Astrocyte (in vitro differentiated cells and primary cell): ENCODE measurements at places on chromosomes 4 and X. TPM values are rescaled to one million over a fixed set of nuclear protein-coding genes. Genes with fewer than 3 reads are reported as not detected.
A peak's percentile ranks its signal among the peaks of the same experiment; 100 is the strongest.

The SLC6A14 gene
- not detected in 2 replicates for total RNA-seq

The RAB41 gene
- total RNA-seq: not detected in 2 replicates

The DDIT4L gene
- total RNA-seq: 0.14 and 1.5 TPM in 2 replicates

The UGT2B17 gene
- not detected in 2 replicates for total RNA-seq

DNA sequence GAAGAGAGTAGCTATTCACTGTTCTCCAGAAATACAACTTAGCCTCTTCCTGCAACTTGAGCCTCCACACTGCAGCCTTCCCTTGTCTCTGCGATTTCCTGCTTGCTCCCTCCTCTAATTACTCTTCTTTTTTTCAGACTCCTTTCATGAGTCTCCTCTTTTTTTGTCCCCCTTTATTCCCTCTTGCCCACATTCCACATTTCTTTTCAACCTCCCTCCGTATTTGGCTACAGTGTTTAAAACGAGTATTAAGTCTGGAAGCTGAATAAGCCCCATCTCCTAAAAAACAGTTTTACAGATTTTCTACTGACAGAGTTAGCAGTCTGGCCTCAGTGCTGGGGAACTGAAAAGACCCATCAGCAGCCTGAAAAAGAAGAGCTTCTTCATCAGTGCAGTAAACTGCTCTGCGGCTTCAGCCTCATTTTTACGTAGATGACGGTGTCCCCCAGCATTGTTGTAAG is 141.5 kb downstream of the TENM3 start:
- DNase-seq: peak; percentile 42

- no peak for DNase-seq
Measured at GRCh38 chr4:188341428-188341827, 202.2 kb downstream of the TRIML1 start.

DNA sequence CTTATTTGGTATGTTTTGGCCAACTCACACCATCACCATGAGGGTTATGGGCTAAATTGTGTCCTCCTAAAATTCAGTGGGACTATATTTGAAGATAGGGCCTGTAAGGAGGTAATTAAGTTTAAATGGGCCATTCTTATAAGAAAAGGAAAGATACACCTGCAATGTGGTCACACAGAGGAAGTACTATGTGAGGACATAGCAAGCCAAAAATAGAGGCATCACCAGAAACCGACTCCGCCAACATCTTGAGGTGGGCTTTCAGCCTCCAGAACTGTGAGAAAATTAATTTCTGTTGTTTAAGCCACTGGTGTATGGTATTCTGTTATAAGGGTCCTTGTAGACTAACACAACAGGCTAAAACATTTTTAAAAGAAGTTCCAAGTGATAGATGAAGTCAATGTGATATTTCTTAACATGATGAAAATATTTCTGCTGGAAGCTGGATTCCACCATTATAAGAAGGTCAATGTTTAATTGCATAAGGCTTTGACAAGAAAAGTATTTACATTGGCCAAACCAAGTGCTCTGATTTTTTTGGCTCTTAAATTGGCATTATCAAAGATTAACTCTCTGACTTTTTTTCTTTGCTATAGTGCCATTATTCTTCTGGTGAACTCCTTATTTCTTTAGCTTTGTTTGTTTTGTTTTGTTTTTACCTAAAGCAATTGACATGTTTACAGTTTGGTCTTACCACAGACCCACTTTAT is 540.9 kb downstream of the PPARGC1A start:
- DNase-seq: no peak

DNA sequence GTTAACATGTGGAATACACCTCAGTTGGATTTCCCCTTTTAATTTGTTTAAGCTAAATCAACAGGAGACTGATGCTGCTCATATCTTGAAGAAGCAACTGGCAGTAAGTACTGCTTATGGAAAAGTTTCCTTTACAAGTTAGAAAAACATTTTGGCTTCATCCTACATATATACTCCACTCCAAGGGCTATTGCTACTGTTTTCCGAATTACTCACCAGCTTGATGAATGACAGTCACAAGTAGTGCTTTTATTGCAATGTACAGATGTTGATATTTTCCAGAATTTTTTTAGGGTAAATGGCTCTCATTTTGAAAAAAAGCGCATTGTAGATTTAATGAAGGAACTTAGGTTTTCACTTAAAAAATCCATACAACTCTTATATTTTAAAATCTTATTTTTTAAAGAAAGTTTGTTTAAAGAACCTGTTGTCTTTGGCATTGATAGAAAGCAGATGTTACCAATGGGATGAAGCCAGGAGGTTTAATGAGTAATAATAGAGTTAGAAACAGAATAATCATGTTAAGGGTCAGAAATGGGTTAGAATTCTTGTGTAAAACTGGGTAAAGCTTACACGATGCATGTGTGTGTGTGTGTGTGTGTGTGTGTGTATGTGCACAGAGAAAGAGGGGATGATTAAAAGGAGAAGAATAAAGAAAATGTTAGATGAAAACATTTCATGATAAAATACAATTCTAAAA is 272.9 kb downstream of the CFAP299 start:
- peak; percentile 57 for DNase-seq

GRCh38 chr4:130266814-130267213 is 1170.9 kb downstream of the C4orf33 start:
- DNase-seq: no peak

DNA sequence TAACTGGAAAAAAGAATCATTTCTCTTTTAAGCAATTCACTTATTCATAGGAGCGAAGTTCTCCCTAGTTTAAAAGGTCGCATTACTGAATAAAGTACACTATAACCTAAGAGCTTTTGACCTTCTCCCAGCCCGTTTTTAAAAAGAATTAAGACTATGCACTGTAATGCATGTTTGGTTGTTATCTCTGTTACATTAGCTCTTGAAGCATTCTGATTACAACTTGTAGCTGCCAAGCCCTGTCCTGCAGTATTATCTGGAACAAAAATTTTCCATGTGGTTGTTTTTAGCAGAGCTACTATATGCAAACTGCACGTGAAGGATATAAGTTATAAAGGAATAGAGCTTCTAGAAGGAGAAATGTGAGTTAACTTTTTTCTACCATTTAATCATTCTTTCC is 8.1 kb downstream of the GAB1 start:
- DNase-seq: peak; percentile 28

DNA sequence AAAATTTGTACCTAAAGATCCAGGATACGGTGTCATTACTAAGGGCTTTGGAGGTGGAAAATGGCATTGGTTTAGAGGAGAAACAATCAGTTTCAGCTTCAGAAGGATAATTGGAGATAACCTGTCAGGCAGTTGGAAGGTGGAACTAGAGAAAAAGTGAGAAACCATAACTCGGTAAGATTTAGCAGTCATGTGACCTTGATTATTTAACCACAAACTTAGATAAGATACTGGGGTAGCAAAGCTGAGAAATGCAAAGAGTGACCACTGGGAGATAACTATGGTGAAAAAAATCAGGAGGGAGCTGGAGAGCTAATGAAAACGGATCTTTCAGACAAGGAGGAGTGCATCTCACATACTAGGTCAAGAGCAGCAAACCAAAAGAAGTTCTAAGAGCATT is 58.3 kb upstream of the SMARCA5 start:
- peak; percentile 40 for DNase-seq

- DNase-seq: peak; percentile 31
Measured at GRCh38 chr4:2963966-2964471, 648 bp downstream of the GRK4 start.

GRCh38 chr4:37905533-37906169 is 14.8 kb downstream of the TBC1D1 start:
- no peak for DNase-seq
